ENCODE measurements at places on chromosomes 3 and 15.

GRCh38 chr3:142837526-142837925 is 51.4 kb downstream of the PCOLCE2 start:
- no peak for DNase-seq

DNA sequence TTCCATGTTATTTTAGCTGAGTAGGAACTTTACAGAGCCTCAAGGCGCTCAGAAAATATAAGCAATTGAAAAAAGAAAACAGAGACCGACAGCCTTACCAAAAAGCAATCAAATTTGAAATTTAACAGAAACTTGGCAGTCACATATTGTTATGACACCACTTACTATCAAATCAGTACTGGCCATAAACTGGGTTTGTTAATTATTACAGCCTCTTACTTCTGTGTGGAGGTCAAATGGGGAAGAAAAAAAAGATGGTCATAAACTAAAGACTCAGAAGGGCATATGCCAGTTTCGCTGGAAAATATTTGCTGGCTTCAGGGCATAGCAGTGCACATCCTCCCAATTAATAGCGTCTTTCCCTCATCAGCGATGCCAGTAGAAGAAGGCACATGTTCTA is 45.5 kb upstream of the SUCLG2 start:
- DNase-seq, result no peak

DNA sequence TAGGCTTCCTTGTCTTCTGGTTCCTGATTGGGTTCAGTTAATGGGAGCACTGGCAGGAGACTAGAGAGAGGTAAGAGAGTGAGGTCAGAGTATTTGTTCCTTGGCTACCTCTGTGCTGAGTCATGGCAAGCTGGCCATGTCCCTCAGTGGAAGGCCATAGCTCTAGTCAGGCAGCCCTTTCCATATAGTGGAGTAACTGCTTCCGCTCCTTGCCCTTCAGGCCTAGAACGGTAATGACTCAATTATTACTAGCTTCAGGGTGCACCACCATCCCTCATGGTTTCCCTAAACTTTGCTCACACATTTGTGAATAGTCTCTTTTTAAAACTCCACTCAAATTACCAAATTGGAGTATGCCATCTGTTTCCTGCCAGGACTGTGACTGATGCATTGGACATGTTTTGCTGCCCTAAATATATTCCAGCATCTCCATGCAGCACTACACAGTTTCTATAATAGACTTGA is 10.5 kb upstream of the ANO10 start:
- DNase-seq, result peak; percentile 81

DNA sequence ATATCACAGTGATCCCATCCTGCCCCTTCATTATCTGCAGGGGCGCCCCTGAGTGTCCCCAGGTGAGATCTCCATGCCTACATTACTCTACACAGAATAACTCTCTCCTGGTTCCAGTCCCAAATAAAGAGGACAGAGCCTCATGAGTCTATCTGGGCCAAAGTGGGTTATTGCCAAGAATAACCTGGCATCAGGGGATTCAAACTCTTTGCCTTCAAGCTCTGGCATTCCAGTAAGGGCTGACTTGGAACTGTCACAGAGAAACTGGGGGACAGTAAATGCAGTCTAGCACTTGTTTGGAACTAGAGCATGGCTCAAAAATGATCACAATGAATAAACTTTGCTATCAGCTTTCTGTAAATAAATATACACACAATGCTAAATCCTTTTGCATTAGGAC is 30.3 kb downstream of the GJD2 start:
- no peak for DNase-seq

DNA sequence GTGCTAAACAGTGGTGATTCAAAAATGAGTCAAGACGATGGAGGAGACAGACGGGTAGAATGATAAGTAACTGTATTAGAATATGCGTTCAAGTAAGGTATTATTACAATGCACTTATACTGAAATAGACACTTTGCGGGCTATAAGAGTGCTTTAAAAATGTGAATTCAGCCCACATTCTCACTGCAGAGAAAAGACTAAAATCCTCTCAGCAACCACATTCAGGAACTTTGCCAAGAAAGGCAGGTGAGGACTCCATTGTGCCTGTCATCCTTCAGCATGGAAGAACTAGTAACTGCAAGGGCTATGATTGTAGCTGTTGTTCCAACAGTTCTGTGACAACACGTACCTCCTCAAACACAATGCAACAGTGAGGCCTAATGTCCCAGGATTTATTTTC is 272.0 kb downstream of the RORA start:
- no peak for DNase-seq

GRCh38 chr15:87736401-87736800 is 520.1 kb downstream of the NTRK3 start:
- DNase-seq, result peak; percentile 39

DNA sequence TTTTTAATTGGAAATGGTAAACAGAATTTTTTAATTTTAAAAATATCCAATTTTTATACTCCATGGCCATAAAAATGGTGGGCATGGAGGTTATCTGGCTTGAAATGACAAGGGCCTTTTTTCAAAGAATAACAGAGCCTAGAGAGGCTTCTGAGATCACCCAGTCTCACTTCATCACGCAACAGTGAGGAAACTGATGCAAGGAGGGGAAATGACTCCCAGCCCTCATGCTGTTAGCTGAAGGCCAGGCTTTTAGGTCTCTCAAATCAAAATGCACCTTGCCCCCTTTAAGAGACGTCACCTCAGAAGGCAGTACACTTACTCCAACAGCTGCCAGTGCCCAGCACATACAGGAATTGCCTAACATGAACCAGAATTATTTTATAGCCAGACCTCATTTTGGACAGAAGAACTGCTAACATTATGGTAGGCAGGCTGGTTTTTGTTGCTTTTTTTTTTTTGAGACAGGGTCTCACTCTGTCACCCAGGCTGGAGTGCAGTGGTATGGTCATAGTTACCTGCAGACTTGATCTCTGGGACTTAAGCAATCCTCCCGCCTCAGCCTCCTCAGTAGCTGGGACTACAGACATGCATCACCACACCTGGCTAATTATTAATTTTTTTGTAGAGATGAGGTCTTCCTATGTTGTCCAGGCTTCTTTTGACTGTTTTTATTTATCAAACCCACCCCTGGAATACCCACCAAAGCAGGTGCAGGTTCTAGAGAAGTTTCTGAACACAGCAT is 9.1 kb downstream of the RAB43 start:
- peak; percentile 80 for DNase-seq

DNA sequence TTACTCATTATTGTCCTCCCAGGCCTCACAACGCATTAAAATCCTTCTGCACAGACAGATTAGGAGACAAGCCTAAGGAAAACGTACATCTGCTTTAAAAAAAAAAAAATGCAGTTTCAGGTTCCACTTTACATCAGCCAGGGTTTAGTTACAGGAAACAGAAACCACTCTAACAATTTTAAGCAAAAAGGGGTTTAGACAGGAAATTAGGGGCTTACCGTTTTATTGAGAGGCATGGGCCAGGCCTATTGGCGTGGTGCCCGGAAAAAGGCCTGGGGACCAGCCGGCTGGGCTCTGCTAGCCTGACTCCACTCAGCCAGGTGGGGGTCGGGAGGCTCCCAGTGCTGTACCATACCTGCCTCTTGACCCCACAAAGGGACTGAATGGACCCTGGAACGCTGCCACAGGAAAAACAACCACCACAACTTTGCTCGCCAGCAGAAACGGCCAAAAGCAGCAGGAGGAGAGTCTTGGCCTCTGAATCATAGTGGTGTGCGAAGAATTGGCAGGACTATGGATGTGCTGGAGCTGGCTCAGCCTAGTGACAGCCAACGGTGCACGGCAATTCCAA is 124.3 kb downstream of the CHSY1 start:
- peak; percentile 99 for DNase-seq

DNA sequence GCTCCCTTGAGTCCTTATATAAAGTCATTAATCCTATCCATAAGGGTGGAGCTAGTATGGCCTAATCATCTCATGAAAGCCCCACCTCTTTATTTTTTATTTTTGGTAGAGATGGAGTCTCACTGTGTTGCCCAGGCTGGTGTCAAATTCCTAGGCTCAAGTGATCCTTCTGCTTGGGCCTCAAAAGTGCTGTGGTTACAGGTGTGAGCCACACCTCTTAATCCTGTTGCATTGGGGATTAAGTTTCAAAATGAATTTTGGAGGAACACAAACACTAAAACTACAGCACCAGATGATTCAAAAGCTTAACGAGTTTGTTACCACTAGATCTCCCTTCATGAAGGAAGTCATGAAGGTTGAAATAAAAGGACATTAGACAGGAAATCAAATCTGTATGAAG is 27.7 kb downstream of the RAB7A start:
- DNase-seq, result no peak

- DNase-seq, result no peak
Observed at GRCh38 chr3:153348457-153349107, 186.6 kb downstream of the RAP2B start.

DNA sequence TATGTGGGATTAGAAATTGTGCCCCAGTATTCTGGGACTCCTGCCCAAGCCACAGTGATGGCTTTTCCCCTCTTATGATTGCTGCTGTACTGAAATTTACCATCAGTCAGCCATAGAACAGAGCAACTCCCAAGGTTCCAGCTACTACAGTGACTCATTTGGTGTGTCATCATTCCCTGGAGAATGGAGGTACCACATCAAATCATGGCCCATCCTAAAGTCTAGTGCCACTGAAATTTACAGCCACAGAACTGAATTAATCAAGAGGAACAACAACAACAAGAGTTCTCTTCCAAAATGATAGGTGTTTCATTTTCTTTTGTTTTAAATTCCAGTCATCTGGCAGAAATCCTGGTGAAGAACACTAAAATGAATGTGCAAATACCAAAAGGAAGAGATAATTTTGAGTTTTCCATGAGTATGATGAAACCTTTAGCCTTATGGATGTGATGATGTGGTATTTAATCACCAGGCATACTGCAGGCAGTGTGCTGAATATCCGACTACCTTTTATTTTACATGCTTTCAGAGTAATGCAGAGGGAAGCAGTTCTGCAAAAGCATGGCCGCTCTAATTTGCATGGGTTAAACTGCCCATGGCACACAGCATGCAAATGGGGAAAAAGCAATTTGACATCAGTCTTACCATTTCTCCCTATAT is 75.6 kb upstream of the SLC2A2 start:
- DNase-seq, result peak; percentile 78

DNA sequence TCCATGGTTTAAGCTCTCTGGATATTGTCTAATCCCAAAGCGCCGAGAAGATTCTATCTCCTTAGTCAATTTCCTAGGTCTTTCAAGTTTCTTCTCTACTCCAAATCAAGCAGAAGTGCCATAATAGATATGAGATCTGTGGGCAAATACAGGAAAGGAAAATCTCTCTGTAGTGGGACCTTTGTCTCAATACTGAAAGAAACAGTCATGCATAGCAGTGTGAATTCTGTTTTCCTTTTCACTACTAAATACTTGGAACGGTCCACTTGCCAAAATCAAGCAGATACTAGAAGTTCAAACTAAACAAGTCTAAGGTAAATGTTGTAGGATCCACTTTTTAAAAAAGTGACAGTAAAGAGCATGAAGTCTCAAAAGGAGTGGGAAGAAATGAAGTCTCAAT is 236.6 kb downstream of the ZMAT3 start:
- DNase-seq, result no peak

- DNase-seq, result peak; percentile 66
Observed at GRCh38 chr15:81157195-81157938, 23.3 kb downstream of the CFAP161 start.

DNA sequence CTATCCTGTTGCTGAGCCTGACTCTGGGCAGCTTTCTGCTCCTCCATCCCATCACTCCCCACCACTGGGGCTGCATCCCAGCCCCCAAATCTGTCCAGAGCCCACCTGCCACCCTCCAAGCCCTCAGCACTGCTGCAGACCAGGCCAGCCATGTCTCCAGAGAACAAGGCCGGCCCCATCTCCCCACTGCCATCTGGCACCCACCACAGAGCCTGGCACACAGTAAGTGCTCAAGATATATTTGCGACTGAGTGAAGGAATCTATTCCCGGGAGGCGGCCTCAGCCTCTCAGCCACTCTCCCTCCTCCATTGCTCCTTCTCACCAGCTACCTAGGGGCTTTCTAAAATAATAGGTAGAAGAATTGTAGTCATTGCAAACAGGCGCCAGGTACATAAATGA is 4.8 kb downstream of the PLXND1 start:
- no peak for DNase-seq

GRCh38 chr3:184788751-184789150 is 23.2 kb upstream of the VPS8 start:
- DNase-seq, result no peak

GRCh38 chr3:72008226-72008996 is 223.5 kb upstream of the PROK2 start:
- DNase-seq, result peak; percentile 42

GRCh38 chr3:4956738-4957137 is 22.5 kb upstream of the BHLHE40 start:
- DNase-seq, result no peak

GRCh38 chr3:122967356-122967755 is 60.2 kb downstream of the SEMA5B start:
- DNase-seq, result no peak

All from fibroblast of the aortic adventitia (primary cell).